ENCODE measurements at places on chromosomes 6 and 20.

DNA sequence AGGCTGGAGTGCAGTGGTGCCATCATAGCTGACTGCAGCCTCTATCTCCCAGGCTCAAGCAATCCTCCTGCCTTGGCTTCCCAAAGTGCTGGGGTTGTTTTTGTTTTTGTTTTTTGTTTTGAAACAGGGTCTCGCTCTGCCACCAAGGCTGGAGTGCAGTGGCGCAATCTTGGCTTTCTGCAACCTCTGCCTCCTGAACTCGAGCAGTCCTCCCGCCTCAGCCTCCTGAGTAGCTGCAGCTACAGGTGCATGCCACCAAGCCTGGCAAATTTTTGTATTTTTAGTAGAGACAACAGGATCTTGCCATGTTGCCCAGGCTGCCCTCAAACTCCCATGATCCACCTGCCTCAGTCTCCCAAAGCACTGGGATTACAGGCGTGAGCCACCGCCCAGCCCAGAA lies 4.2 kb downstream of the C6orf132 start:
- no peak for DNase-seq

GRCh38 chr6:3449750-3450305 lies 7.0 kb downstream of the SLC22A23 start:
- DNase-seq = no peak

GRCh38 chr6:150316936-150317335 lies 51.9 kb upstream of the IYD start:
- no peak for DNase-seq

DNA sequence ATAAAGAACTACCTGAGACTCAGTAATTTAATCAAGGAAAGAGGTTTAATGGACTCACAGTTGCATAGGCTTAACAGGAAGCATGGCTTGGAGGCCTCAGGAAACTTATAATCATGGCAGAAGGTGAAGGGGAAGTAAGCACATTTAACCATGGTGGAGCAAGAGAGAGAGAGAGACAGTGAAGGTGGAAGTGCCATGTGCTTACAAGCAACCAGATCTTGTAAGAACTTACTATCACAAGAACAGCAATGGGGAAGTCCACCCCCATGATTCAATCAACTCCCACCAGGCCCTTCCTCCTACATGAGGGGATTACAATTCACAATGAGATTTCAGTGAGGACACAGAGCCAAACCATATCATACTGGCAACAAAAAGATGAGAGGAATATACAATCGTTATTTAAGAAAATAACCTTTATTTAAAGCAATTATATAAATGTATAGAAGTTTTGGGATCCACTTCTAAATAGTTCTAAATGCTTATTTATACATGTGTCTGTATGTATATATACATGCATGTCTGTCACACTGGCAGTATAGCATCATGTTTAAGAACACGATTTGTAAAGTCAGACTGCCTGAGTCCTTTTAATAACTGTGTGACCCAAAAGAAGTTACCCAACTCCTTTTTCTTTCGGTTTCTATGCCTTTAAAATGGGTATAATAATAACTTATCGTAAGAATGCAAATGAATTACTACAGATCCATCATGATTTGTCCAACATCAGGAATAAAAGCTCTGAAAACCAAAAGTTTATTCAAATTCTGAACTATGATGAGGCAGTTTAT lies 255.7 kb upstream of the THEMIS start:
- no peak for DNase-seq

GRCh38 chr6:37512400-37513011 lies 12.8 kb upstream of the CCDC167 start:
- DNase-seq = no peak

GRCh38 chr20:45407783-45408645 lies at the start of gene DBNDD2:
Gene DBNDD2, plus strand, starts transcription at chr20:45408289. Its CDS starts 179 bp downstream, at chr20:45408468.
- no peak for DNase-seq

GRCh38 chr20:22795433-22795832 lies 211.1 kb upstream of the FOXA2 start:
- DNase-seq = no peak

GRCh38 chr6:136751991-136752390 lies 40.3 kb downstream of the MAP3K5 start:
- no peak for DNase-seq

- DNase-seq = no peak
Measured at GRCh38 chr6:126433927-126434326, 94.0 kb downstream of the CENPW start.

GRCh38 chr6:149031859-149032598 lies 285.2 kb downstream of the UST start:
- DNase-seq = no peak

- DNase-seq = no peak
Measured at GRCh38 chr20:24148372-24148771, 159.8 kb upstream of the GGTLC1 start.

- DNase-seq = no peak
Measured at GRCh38 chr20:63896264-63897105, 1.6 kb downstream of the DNAJC5 start.

- DNase-seq = no peak
Measured at GRCh38 chr6:159565181-159565710, 127.8 kb downstream of the SOD2 start.

- DNase-seq = no peak
Measured at GRCh38 chr6:74654296-74654695, 551.6 kb downstream of the COL12A1 start.
